Endodermal cell (in vitro differentiated cells): ENCODE measurements at places on chromosomes 1 and 21. TPM values are rescaled to one million over a fixed set of nuclear protein-coding genes. Genes with fewer than 3 reads are reported as not detected.

Gene MYBPH
- total RNA-seq: not detected in 3 replicates

GRCh38 chr1:5577255-5578040, 414.8 kb downstream of the NPHP4 start:
- DNase-seq: peak; percentile 19

DNA sequence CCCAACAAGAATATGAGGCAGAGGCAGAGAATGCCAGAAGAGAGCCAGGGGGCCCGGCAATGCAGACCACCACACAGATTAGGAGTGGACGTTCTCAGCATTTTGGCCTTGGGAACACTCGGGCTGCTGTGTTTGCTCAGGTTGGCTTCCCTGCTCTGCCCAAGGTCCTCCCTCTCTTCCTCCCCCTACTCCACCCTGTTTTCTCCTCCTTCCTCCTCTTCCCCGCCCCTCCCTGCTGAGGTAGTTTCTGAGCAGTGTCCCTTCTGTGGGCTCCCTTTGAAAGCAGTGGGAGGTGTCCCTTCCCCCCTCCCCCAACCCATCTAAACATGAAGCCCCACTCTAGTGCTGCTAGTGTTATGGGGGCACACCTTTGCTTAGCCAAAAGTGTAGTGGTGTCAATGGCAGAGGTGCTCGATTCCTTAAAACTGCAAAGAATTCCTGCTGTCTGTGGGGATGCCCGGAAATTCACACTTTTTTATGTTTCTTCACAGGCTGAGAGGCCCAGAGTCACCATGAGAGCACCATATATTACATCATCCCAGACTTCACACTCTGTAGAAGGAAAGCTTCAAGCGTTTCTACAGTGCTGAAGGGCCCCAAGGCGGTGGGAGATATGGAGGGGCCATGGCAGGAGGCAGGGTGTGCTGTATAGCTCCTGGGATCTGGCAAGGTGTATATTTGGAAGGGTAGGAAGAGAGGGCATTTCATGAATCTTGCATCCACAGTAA, at the start of gene HHIPL2:
Gene HHIPL2 (minus strand): TSS at position 161 of the 728 bp plus-strand sequence. CDS start 60 bp downstream, at position 101.
- peak; percentile 49 for DNase-seq

DNA sequence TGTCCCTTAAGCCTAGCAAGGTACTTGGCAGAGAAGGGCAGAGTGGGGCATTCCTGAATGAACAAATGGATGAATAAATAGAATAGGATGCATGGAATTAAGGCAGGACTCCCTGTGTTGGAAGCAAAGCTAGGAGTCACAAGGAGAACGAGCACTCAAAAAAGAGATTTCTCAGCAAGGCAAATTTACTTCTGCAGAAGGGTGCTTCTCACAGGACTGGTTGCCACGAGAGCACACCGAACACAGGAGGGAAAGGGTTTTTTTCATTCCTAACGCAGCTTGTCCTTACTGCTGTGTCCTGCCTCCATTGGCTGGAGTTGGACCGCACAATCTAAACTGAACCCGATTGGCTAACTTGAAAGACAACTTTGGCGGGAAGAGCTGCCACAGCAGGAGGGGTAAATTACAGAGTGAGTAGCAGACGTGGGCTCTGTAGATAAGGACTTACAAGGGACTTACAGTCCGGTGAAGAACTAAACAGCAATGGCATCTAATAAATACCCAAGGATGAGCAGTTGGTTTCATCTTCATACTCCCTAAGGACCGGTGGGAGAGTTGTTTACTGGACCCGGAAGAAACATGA, 52.4 kb downstream of the KIF26B start:
- peak; percentile 29 for DNase-seq
